ENCODE measurements at places on chromosomes 6 and 20. TPM values are rescaled to one million over a fixed set of nuclear protein-coding genes. Genes with fewer than 3 reads are reported as not detected.

Gene PRND
- not detected for total RNA-seq

Gene CLIC5
- total RNA-seq: 0.20 TPM

DNA sequence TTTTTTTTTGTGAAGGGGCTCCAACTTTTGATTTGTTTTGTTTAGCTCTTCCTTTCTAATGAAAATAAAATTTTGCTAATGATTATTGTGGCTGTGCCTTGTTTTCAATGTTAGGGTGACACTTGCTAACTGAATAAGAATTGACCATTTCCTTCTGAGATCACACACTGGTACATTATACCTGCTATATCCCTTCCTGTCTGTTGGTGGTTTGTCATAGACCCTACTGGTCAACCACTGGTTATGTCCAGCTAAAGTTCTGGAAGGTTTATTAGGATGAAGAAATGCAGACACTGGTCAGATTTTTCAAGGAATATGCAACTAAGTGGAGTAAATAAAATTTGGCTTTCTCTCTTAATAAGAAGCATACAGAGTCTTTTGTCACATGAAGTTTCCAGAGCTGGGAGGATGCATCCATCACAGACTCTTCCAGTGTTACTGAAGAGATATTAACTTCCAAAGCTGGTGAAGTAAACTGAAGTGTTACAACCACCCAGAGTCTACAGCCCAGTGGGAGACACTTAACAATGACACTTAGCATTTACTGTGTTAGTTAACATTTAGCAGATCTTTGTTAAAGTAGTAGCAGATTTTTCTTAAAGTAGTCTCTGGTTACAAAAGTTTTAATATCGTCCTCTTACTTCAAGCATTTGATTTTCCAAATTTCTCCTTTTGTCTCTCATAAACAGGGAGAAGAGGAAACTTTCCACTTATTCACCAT lies 19.7 kb upstream of the CALHM5 start:
- H3K4me1 ChIP-seq: peaks cover 8% of the 10 kb centered on the region
- no peak for DNase-seq
- H3K4me3 ChIP-seq: no peak overlapping the region
- no peak overlapping the region for H3K27ac ChIP-seq

- no peaks in the 10 kb centered on the region for H3K27me3 ChIP-seq
- peaks cover 31% of the 10 kb centered on the region for H3K4me1 ChIP-seq
- no peak for DNase-seq
- H3K36me3 ChIP-seq: peaks cover 6% of the 10 kb centered on the region
These were observed 326.1 kb downstream of the PRL start for GRCh38 chr6:21970569-21971300.

DNA sequence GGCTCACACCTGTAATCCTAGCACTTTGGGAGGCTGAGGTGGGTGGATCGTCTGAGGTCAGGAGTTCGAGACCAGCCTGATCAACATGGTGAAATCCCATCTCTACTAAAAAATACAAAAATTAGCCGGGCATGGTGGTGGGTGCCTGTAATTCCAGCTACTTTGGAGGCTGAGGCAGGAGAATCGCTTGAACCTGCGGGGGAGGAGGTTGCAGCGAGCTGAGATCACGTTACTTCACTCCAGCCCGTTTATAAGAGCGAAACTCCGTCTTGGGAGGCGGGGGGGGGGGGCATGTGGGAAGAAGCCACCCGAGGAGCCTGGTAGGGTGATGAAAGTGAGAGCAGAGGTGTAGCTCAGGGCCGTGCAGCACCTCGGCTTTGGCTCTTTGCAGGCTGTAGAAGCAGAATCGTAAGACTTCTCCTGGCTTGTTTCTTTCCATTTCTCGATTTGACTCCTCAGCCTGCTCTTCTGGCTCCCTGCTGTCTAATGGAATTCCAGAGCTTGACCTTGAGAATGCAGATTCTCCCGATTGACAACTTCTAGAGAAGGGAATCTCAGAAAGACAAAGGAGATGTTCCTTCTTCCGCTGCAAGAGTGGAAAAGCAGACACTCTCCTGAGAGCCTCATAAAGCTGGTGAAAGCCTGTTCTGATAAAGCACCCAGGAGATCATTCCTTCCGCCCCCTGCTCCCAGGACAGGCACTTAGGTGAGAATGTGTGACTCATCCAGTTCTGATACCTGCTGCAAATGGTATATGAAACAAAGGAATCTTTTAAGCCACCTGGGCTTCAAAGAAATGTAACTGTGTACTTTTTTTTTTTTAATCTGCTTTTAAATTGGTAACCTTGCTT lies 26.0 kb upstream of the PPP1R16B start:
- no peak overlapping the region for H3K27ac ChIP-seq
- H3K27me3 ChIP-seq: no peaks in the 10 kb centered on the region
- H3K4me3 ChIP-seq: no peak overlapping the region
- H3K36me3 ChIP-seq: peaks cover 7% of the 10 kb centered on the region
- peaks cover 8% of the 10 kb centered on the region for H3K4me1 ChIP-seq

Gene SNPH
- 3.3 TPM for total RNA-seq

GRCh38 chr20:63957004-63957689 lies 931 bp upstream of the UCKL1 start:
- peak overlapping the region; percentile 84 for H3K4me3 ChIP-seq
- no peak overlapping the region for H3K27ac ChIP-seq
- peak; percentile 45 for DNase-seq
- H3K4me1 ChIP-seq: peaks cover 17% of the 10 kb centered on the region
- no peaks in the 10 kb centered on the region for H3K36me3 ChIP-seq
- H3K27me3 ChIP-seq: no peaks in the 10 kb centered on the region

Gene VTA1
- total RNA-seq: 48.1 TPM

DNA sequence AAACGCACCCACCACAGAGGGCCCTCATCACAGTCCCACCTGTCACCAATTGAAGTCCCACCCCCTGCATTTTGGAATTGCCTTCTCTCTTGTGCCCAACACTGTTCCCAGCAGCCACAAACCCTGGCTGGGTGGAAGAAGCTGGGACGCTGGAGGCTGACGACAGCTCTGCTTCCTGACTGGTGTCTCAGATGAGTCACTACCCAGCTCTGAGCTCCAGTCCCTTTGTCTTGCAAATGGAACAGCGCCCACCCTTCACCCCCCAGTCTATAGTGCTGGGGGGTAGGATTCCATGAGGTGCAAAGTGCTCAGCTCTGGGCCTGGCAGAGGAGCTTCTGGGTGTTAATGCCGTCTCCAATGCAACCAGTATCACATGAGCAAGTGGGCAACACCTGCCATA lies 85.3 kb downstream of the DLGAP4 start:
- peaks cover 45% of the 10 kb centered on the region for H3K27me3 ChIP-seq
- no peak overlapping the region for H3K4me3 ChIP-seq
- H3K27ac ChIP-seq: no peak overlapping the region

GRCh38 chr6:168344338-168344737 lies 24.8 kb upstream of the DACT2 start:
- no peak overlapping the region for H3K27ac ChIP-seq
- H3K36me3 ChIP-seq: no peaks in the 10 kb centered on the region

Gene LBP
- total RNA-seq: not detected

Gene ACTL10
- 0.75 TPM for total RNA-seq

Gene IL20RA
- total RNA-seq: not detected

DNA sequence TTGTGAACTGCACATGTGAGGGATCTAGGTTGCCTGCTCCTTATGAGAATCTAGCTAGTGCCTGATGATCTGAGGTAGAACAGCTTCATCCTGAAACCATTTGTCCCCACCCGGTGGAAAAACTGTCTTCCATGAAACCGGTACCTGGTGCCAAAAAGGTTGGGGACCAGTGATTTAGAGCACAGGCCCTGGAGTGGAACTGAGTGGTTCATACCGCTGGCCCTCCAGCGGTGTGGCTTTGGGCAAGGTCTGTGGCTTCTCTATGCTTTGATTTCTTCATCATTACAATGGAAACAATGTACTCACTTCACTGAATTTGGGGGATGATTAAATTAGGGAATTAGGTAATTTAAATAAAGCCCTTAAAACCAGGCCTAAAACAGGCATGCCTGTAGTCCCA lies 36.3 kb downstream of the CD164 start:
- H3K4me3 ChIP-seq: no peak overlapping the region
- no peak for DNase-seq
- no peaks in the 10 kb centered on the region for H3K36me3 ChIP-seq
- no peaks in the 10 kb centered on the region for H3K4me1 ChIP-seq
- no peak overlapping the region for H3K27ac ChIP-seq
- H3K27me3 ChIP-seq: no peaks in the 10 kb centered on the region

Gene ANKEF1
- total RNA-seq: 3.7 TPM

- H3K27me3 ChIP-seq: peaks cover 15% of the 10 kb centered on the region
- peaks cover 17% of the 10 kb centered on the region for H3K36me3 ChIP-seq
- peak overlapping the region; percentile 96 for H3K4me3 ChIP-seq
- H3K27ac ChIP-seq: peak overlapping the region; percentile 94
These were observed 1.3 kb downstream of the FLOT1 start for GRCh38 chr6:30741063-30741779.

- no peaks in the 10 kb centered on the region for H3K27me3 ChIP-seq
- H3K4me1 ChIP-seq: peaks cover 7% of the 10 kb centered on the region
- H3K36me3 ChIP-seq: no peaks in the 10 kb centered on the region
- H3K4me3 ChIP-seq: no peak overlapping the region
- no peak overlapping the region for H3K27ac ChIP-seq
These were observed 34.9 kb upstream of the HECA start for GRCh38 chr6:139099984-139100383.

Gene NDRG3
- total RNA-seq: 37.3 TPM

DNA sequence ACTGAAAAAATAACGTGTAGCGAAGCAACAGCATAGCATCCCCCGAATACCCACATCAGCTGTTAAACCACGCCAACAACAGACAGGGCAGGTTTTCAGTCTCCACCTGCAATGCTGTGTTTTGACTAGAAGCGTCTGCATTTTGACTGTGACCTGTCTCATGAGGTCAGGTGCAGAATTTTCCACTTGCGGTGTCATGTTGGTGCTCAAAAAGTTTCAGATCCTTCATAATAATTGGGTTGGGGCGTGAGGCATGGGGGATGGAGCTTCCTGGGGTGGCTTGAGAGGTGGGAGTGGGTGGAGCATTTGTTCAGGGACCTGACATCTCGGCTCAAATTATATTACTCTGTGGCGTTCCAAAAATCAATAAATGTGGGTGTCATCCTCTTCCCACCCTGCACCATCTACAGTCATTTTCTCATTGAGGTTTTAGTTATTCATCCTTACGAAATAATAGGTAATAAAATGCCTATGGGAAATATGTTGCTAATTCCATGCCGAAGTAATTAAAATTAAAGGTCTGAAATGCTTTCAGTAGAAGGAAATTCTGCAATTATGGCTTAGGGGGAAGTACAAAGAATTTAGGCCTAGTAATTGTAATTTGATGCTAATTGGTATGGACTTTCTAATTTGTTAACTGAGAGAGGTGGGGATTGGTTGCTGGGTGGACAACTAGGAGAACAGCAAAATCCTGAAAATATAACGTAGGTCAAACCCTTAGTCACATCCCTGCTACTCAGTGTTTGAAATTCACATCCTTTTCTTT lies 81.0 kb downstream of the TIAM2 start:
- H3K4me1 ChIP-seq: peaks cover 33% of the 10 kb centered on the region
- peak overlapping the region; percentile 9 for H3K27ac ChIP-seq
- H3K27me3 ChIP-seq: no peaks in the 10 kb centered on the region
- no peak overlapping the region for H3K4me3 ChIP-seq
- DNase-seq: no peak
